ENCODE measurements at places on chromosomes 2 and 18. TPM values are rescaled to one million over a fixed set of nuclear protein-coding genes. Genes with fewer than 3 reads are reported as not detected.

The DSG2 gene
- total RNA-seq: 42.4 TPM

The REG3G gene
- 0.19 TPM for total RNA-seq

- no peak for DNase-seq
These were observed 74.8 kb upstream of the ADAM23 start for GRCh38 chr2:206368484-206368883.

DNA sequence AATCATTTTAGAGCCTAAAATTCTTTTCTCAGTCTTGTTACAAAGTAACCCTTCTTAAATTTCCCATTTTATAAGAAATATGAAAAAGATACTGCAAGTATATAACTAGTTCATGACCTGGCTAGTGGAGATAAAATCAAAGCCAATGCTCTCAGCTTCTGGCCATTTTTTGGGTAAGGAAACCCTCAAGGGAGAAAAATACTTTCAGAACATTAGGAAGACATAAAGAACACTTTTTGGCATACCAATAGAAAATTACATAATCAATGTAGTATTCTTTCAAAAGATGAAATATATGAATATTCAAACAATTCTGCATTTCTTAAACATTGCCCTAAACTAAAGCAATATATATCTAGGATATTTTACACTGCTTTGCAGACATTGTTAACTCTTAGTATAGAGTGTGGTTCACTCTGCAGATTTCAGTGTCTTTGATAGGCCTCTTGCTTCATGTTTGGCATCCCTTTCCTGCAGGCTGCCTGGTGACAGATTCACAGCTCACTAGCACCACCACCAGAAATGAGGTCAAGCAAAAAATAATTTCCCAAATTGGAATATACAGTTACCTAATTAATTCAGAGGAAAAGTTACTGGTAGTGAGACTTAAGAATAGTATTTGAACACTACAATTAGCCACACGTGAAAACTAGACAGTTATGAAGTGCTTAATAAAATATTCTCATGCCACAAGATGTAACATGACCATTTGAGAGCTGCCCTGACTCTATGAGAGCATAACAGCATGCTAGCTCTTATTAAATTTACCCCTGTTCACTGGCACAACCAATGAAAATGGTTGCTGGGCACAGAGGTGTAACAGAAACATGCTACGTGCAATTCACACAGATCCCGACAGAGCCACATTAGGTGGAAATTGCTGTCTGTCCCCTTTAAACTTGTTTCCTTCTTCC, 36.0 kb downstream of the PAIP2B start:
- peak; percentile 74 for DNase-seq

DNA sequence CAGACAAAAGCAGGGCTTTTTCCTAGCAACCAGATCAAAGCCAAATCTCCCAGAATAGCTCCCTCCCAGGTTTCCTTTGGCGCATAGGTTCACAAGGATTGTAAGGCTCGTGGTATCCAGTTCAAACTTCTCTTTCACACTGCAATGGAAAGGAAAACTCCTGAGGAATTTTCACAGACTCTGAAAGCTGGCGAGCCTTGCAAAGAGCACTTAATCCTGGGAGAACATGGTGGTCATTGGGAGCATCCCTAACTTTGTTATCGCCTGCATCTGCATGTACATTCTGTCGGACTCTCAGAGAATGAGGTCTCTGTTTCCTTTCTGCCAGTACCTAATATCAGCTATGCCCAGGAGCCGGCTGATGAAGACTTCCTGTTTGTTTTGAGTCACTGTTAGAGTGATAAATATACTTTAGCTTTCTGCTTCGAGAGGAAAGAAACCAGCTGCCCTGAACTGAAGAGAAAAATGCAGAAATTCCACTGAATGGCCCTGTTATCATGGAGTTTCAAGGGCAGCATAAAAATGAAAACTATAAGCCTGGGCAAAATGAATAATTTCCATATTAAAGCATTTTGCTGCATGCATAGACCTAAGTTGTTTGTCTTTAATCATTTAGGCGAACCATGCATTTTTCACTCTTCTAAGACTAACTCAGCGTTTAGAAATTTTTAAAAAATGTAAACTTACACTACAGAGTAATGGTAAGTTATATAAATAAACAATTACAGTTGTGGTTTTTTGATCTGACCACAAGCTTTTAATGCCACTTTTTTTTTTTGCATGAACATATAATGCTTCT, 76.4 kb upstream of the ZEB2 start:
- peak; percentile 57 for DNase-seq

- DNase-seq: no peak
These were observed 55.7 kb downstream of the GLI2 start for GRCh38 chr2:120791243-120791961.

The NTSR2 gene
- total RNA-seq: not detected

DNA sequence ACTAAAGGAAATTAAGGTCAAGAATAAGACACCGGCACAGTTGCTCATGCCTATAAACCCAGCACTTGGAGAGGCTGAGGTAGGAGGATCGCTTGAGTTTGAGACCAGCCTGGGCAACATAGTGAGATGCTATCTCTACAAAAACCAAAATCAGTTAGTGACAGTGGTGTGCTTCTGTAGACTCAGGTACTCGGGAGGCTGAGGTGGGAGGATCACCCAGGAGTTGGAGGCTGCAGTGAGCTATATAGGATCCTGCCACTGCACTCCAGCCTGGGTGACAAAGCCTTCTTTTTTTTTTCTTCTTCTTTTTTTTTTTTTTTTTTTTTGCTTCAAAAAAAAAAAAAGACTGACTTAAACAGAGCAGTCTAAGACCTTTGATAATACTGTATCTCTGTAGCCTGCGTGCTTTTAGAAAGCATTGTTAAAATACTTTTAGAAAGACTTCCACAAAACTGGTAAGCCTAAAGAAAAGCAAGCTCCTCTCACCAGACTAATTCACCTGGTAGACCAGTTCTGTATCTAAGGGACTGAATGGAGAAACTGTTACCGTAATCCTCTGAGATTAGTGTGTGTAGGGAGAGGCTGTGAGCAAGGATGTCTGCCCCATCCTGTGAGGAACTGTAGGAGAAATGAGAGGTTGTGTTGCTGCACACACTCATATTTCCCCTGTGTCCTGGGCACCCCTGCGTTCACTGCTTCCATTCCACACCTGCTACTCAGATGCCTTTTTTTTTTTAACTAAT, 10.8 kb downstream of the RAB12 start:
- DNase-seq: no peak

DNA sequence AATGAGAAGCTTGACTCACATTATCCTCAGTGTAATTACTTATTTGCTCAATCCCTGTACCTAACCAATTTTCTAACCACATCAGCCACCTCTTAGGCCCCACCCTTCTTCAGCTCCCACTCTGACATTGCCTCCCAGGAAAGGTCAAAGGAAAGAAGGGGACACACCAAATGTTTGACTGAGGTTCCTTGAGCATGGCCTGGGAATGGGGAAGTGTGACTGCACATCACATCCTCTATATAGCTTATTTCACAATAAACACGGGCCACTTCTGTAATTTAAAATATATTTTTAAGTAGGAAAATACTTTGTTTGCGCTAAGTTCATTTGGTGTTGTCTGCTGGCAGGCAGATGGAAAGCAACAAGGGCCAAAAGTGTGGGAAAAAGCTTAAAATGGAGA, 3.0 kb upstream of the FIGLA start:
- DNase-seq: no peak

DNA sequence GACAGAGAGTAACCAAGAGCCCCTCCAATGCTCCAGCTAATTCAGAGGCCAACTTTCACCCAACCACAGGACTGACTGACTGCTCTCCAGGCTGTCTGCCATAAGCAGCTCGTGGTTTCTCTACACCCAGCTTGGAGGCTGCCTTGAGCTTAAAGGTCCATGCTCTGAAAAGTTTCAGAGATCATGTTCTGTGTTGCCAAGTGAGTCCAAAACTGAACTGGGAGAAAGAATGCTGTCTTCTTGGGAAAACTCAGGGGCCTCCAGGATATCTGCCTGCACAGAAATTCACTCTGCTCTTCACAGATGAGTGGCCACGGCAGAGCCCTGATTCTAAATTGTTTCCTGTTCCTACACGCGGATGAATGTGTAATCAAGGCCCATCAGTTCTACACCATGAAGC, 51.1 kb downstream of the LPIN2 start:
- no peak for DNase-seq

DNA sequence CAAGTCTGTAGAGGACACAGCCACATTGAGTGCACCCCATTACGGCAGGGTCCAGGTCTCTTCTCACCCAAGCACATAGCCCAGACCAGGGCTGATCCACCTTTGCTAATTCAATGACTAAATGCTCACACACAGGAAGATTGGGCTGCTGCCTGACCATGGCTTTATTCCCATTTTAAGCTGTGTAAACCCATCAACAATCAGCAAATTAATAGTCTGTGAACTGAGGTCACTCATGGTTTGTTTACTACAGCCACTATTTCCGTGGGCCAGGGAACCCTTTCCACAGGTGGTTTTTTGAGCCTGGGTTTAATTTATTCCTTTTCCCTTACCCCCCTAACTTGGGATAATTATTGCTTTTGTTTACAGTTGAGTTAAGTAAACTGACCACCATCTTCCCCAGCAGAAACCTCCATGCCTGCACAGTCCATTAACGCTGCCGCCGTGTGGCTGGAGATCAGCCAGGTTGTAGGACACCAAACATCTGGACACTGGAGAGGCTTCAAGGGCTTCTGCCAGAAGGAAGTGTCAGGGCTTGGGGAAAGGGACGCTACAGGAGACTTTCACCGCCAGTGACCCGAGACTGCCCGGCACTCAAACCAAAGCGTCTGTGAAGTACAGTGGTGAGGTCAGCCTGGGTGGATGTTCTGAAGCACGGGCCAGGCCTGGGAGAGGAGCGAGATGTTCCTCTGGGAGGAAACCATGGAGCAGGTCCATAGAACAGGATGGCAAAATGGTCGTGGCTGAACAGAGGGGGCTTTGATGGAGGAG, 282.9 kb downstream of the DYSF start:
- no peak for DNase-seq

DNA sequence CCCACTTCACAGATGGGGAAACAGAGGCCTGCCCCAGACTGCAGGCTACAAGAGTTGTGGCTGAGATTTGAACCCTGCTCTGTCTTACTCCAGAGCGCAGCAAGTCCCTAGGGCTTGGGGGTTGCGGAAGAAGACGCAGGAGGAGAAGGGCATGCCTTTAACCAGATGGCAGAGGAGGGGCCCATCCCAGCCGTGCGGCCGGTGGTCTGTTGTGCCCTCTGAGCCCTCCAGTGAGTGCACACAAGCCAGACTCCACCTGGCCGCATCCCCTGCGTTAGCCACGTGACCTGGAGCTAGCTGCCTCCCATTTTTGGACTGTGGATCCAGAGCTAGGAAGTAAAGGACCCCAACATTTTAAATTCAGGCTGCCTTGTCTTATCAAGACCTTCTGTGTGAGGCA, 2.8 kb downstream of the KCNIP3 start:
- no peak for DNase-seq

GRCh38 chr2:104523921-104524320, 330.0 kb upstream of the POU3F3 start:
- no peak for DNase-seq

The REG3A gene
- not detected for total RNA-seq

DNA sequence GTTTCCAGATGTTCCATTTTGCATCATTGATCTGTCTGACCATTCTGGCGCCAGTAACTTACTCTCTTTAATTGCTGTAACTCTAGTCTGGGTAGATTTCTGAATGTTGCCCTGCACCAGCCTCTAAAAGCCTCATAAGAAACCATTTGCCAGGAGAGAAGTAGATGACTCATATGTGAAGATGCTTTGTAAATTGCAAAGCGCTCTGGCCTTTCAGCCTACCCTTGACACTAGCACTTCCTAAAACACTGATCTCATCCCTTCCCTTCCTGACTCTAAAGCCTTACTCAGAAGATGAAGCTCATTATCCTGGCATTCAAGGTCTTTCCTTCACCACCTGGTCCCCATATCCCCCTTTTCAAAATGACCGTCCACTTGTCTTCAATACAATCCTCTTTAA, 193.2 kb upstream of the MEX3C start:
- DNase-seq: no peak

The ACMSD gene
- total RNA-seq: not detected

The HMSD gene
- total RNA-seq: not detected

GRCh38 chr2:10402653-10403215, 45.4 kb downstream of the ODC1 start:
- DNase-seq: no peak

- peak; percentile 26 for DNase-seq
These were observed 109.7 kb upstream of the PKDCC start for GRCh38 chr2:41937921-41938708.

DNA sequence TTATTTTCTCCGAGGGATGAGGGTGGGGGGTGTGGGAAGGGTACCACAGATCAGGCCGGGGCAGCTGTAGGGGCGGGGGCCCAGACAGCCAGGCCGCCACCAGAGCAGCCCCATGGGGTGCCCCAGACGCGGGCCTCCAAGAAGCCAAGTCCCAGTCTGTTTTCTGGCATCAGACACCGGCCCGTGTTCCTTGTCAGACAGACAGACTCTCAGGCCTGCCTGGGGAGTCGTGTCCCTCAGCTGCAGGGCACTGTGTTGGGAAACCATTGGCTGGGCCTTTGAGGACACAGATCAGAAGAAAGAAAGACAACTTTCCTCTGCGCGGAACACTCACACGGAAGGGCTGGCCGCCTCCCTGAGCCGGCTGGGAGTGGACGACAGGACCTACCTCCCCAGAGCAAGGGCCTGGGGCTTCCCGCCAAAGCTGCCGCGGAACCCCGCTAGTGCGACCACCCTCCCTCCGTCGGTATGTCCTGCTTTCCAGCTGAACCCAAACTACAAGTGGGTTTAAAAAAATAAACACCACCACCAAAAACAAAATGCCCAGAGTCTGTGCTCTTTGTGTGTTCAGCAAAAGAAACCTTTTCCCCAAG, 88.0 kb downstream of the SMAD7 start:
- no peak for DNase-seq

GRCh38 chr2:214904634-214905033, 95.2 kb upstream of the BARD1 start:
- DNase-seq: no peak

The GPR39 gene
- total RNA-seq: 0.32 TPM

- DNase-seq: no peak
These were observed 78.0 kb upstream of the WIPF1 start for GRCh38 chr2:174675615-174676014.

- DNase-seq: no peak
These were observed 91.0 kb downstream of the TMEM247 start for GRCh38 chr2:46570396-46570795.

The RGPD4 gene
- total RNA-seq: 0.08 TPM

GRCh38 chr2:207663870-207664545, 38.8 kb upstream of the METTL21A start:
- DNase-seq: no peak

DNA sequence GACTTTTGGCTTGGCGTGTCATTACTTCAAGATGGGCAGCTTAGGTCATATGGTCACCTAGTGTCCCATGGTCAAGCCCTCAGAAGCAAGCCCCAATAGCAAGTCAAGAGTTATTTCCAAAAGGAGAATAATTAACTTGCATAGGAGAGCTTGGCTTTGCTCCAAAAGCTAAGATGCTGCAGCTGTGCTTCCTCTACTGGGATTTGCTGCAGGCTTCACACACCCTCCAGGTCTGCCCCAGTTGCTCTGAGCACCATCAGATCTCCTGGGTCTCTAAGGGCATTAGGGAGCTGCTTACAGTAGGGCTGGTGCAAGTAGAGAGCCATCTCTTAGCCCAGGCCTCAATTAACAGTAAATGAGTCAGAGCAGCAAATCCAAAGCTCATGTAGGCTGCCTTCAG, 46.6 kb downstream of the THUMPD2 start:
- DNase-seq: no peak

The G6PC2 gene
- total RNA-seq: not detected

- DNase-seq: no peak
These were observed 66.7 kb upstream of the TEX51 start for GRCh38 chr2:126832014-126832413.

The RAB17 gene
- total RNA-seq: 82.8 TPM

The OR6B2 gene
- total RNA-seq: not detected

The TP53I3 gene
- 16.6 TPM for total RNA-seq

Data from SK-MEL-5 (cell line).